ENCODE measurements at places on chromosomes 7 and 10.
A peak's percentile ranks its signal among the peaks of the same experiment; 100 is the strongest.

GRCh38 chr10:42866115-42866995, 83.8 kb downstream of the BMS1 start:
- peak; percentile 51 for DNase-seq

DNA sequence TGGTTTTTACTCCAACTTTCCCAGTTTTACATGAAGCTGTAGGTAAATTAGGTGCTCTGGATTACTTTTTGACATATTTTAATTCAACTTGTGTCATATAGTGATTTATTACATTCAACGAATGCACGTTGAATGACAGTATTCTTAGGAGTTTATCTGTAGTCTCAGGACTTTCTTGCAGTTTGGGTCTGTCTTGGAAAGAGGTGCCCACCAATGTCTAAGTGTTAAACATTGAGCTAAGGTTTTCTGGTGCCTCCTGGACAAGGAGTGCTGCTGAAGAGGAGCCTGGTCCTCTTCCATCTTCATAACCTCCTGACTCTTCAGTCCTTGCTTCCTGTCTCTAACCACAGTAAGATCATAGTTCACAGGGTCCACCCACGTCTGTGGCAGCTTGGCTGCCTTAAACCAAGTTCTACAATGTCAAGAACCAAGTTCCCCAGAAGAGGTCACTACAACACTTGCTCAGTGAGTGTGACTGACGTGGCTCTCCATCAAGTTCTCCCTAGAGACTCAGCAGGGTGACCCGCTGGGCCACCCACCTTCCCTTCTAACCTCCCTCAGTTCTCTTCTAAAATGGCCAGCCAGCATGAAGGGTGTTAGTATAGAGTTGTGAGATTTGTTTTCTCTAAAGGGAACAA, 6.1 kb downstream of the NPY start:
- peak; percentile 41 for DNase-seq

GRCh38 chr10:125407000-125407502, 246.7 kb upstream of the CTBP2 start:
- DNase-seq = no peak

DNA sequence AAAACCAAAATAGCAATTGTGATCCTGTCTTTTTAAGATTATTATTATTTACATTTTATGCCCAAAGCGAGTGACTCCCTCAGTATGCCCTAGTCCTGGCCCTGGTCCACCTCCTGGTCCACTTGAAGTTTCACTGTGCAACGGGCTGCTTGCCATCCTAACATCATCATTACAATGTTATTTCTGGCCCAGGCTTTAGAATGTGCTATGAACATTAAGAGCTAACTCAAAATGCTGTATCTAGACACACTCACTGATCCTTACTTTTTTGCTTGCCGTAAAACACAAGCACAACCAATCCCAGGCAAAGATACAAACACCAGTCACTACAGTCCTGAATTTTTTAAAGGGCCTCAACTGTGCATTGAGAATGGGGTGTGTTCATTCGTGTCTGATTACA, 38.4 kb downstream of the RHOBTB1 start:
- DNase-seq = no peak

GRCh38 chr10:32388258-32389027, 41.5 kb upstream of the EPC1 start:
- DNase-seq = no peak

DNA sequence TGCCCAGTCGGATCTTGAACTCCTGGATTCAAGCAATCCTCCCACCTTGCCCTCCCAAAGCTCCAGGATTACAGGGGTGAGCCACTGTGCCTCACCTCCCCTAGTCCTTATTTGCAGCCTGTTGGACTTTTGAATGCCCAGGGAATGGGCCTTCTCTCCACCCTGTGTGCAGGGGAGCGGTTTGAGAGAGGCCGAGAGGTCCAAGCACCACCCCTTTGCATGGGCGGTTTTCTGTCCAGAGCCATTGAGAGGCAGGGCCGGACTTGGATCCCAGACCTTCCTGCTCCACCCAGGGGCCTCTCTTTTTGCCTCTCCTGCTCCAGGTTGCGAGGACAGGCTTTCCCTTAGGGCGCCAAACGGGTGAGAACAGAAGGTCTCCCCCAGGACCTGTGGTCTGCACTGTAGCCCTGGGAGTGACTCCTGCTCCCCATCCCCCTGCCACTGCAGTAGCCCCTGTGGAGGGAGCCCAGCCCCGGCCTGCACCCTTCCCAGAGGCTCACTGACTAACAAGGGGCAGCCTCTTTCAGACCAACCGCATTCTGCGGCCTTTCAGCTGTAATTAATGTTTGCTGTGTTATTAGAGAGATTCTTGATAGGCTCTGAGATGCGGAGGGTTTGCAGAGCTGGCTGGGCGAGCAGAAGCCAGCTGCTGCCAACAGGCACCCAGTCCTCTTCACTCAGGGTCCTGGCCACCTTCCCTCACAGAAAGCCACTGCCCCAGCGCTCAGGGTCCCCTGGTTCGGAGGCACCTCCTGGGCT, 57.9 kb downstream of the ELFN1 start:
- DNase-seq = no peak

- no peak for DNase-seq
Measured at GRCh38 chr10:93208717-93209464, 135.2 kb downstream of the CYP26A1 start.

DNA sequence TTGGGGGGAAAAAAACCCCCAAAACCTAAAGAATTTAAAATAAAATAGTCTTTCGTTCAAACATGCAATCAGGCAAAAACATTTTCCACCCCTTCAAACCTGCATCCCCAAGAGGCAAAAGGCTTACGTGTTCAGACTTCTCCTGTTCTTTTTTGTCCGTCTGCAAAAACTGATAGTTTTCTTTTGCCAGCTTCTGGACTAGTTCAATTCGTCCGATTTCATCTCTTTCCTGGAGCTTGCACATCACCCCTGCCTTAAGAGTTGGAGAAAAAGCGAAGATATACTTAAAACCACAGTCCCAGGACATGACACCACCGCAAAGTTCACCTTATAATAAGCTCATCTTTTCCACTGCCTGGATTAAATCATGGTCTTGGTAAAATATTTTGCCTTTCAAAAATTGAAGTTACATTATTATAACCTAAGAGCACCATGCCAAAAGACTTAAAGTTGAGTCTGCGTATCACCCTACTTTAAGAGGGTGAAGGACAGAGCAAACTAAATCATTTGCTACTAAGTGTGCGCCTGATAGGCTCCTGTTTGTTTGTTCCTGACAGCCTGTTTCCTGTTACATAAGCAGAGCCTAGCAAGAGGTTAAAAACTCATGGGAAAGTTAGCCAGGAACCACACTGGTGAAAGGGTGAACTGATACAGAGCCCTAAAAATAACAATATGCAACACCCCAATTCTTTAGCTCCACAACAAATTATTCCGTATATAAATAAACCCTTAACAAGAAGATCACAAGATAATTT, 137.0 kb downstream of the RAPGEF5 start:
- no peak for DNase-seq

GRCh38 chr10:1432161-1432560, 305.2 kb downstream of the ADARB2 start:
- DNase-seq = no peak

DNA sequence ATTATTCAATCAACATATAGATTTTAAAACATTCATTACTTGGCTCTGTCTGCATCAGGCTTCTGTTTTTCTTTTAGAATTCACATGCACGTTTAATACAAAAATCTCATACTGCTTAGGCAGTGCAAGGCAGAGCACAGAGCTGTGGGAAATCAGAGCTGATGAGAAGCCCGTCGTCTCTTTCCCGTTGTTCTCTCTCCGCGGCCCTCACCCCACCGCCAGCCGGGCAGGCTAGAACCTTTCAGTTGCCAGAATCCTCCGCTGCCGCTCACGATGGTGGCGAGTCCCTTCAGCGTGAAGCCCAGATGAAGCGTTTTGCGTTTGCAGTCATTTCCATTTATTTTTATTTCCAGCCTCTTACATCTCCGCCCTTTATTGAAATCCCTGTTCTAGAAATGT, 648.2 kb downstream of the SDK1 start:
- no peak for DNase-seq

GRCh38 chr7:4025694-4026615, 656.1 kb upstream of the FOXK1 start:
- no peak for DNase-seq

DNA sequence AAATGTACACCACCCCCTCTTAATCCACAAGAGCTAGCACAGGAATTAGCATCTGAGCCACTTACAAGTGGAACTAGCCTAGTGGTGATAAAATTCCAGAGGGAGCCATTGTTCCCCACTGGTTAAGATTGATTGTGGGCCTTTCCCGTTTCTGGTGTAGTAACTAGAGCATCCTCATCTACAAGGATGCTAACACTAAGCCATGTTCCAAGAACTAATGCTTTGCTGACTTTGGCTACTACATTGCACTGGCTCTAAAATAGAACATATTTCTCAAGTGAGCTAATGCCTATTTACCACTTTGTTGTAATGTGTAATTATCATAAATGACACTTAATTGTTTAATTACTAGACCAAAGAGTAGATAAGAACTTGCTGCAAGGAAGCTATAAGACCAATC, 143.7 kb downstream of the FZD1 start:
- DNase-seq = no peak

GRCh38 chr7:134755422-134756022, 23.9 kb upstream of the CALD1 start:
- peak; percentile 41 for DNase-seq
